Tibial nerve (tissue), 4 donors: ENCODE measurements at places on chromosomes 1 and 21.

- no peaks in the 10 kb centered on the region for H3K27me3 ChIP-seq
- H3K36me3 ChIP-seq, result no peaks in the 10 kb centered on the region
- H3K4me3 ChIP-seq, result peak overlapping the region; percentile 98
- no peak for DNase-seq
- H3K4me1 ChIP-seq, result no peaks in the 10 kb centered on the region
- peak overlapping the region; percentile 87 for H3K27ac ChIP-seq
Observed at GRCh38 chr1:3898994-3899753, 898 bp downstream of the C1orf174 start.

DNA sequence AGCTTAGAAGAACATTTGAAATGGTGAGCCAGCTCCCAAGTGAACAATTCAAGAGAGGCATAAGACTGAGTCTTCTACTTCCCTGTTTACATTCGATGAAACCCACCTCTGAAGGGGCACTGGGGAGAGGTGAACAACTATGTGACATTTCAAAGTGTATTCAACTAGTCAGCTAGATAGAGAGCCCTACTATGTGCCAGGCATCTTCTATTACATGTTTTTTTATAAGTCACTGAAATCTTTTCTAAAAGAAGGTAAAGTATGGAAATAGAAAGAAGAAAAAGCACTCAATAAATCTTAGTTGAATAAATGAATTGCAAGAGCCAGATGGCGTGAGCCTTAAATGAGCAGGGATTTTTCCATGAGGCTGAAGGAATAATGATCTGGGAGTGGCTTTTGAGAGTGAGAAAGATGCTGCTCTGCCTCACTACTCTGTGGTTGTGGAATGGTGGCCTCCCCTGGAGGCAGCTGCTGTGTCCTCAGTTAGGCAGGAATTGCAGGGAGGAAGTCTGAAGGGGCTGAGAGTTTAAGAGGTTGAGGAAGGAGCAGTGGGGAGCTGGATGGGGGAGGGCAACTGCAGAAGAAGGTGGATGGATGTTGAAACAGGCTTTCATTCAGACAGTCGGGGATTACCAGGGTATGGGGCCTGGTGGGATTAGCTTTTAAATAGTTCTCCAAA is 10.4 kb upstream of the PTPRF start:
- H3K4me3 ChIP-seq, result no peak overlapping the region
- no peak overlapping the region for H3K27ac ChIP-seq
- H3K4me1 ChIP-seq, result no peaks in the 10 kb centered on the region
- H3K36me3 ChIP-seq, result no peaks in the 10 kb centered on the region
- H3K27me3 ChIP-seq, result peaks cover 17% of the 10 kb centered on the region

DNA sequence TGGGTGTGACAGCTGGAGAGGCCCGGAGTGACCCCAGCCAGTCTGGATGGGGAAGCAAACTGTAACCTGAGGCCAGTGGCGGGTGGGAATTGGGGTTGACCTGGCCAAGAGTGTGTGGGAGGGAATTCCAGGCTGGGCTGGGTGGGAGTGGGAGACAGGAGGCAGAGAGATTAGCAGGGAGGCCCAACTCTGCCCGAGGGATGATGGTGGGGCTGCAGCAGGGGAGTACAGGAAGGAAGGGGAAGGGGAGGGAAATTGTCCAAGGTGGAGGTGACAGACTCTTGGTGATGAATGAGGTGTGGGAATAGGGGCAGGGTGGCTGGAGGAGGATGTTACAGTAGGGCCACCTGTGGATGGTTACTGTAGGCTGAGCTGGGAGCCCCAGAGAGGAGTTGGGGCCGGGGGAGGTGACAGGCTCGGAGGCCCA is 40.4 kb downstream of the HUNK start:
- no peaks in the 10 kb centered on the region for H3K36me3 ChIP-seq
- H3K27ac ChIP-seq, result no peak overlapping the region
- no peaks in the 10 kb centered on the region for H3K4me1 ChIP-seq

- no peaks in the 10 kb centered on the region for H3K36me3 ChIP-seq
- no peaks in the 10 kb centered on the region for H3K27me3 ChIP-seq
- no peaks in the 10 kb centered on the region for H3K4me1 ChIP-seq
Observed at GRCh38 chr1:8112611-8113261, 86.6 kb upstream of the ERRFI1 start.

GRCh38 chr1:233261206-233261605 is 34.3 kb downstream of the PCNX2 start:
- DNase-seq, result no peak
- H3K36me3 ChIP-seq, result peaks cover 20% of the 10 kb centered on the region
- no peak overlapping the region for H3K4me3 ChIP-seq
- no peak overlapping the region for H3K27ac ChIP-seq
- no peaks in the 10 kb centered on the region for H3K27me3 ChIP-seq
- H3K4me1 ChIP-seq, result no peaks in the 10 kb centered on the region

- H3K4me1 ChIP-seq, result no peaks in the 10 kb centered on the region
- H3K36me3 ChIP-seq, result no peaks in the 10 kb centered on the region
- no peak for DNase-seq
Observed at GRCh38 chr1:30682396-30683275, 40.7 kb downstream of the MATN1 start.

DNA sequence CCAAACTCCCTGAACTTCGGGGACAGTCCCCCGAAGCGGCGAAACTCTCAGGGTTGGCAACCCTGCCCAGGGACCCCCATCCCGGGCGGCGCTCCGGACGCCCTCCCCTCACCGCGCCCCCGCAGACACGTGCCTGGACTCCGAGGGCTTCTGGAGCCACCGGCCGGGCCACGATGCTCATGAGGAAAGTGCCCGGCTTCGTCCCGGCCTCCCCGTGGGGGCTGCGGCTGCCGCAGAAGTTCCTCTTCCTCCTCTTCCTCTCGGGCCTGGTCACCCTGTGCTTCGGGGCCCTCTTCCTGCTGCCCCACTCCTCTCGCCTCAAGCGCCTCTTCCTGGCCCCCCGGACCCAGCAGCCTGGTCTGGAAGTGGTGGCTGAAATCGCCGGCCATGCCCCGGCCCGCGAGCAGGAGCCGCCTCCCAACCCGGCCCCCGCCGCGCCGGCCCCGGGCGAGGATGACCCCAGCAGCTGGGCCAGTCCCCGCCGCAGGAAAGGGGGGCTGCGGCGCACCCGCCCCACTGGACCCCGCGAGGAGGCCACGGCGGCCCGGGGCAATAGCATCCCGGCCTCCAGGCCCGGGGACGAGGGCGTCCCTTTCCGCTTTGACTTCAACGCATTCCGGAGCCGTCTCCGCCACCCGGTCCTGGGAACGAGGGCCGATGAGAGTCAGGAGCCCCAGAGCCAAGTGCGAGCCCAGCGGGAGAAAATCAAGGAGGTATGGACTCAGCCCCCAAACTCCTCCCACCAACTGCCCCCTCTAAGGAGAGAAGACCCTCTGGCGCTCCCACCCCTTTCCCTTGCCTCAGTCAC is 1.2 kb downstream of the MAN1C1 start:
- no peak for DNase-seq
- H3K4me3 ChIP-seq, result peak overlapping the region; percentile 85
- no peaks in the 10 kb centered on the region for H3K36me3 ChIP-seq
- H3K4me1 ChIP-seq, result peaks cover 34% of the 10 kb centered on the region

DNA sequence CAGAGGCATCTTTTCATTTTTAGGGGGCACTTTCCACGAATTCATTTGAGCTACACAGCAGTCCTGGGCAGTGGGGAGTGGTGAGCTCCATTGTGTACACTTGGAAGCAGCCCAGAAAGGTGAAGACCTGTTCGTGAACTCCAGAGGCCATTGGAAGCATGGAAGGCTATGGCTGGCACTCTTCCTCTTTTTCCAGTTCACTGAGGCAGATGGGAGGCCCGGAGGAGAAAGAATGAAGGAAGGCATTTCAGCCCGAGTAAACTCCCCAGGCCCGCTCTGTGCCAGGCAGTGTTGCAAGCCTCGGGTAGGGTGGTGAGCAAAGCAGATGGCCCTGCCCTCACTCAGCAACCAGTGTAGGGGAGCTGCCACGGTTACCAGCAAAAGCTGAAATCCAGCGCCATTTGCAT is 673 bp upstream of the DHCR24 start:
- peak overlapping the region; percentile 72 for H3K27ac ChIP-seq
- no peaks in the 10 kb centered on the region for H3K36me3 ChIP-seq
- no peaks in the 10 kb centered on the region for H3K27me3 ChIP-seq
- H3K4me3 ChIP-seq, result peak overlapping the region; percentile 73
- no peak for DNase-seq

- no peak for DNase-seq
- no peaks in the 10 kb centered on the region for H3K4me1 ChIP-seq
- H3K27ac ChIP-seq, result peak overlapping the region; percentile 43
- H3K27me3 ChIP-seq, result no peaks in the 10 kb centered on the region
- H3K4me3 ChIP-seq, result no peak overlapping the region
Observed at GRCh38 chr1:201786824-201787223, 42.1 kb upstream of the IPO9 start.

GRCh38 chr1:20486457-20487235 is 636 bp upstream of the CAMK2N1 start:
- no peaks in the 10 kb centered on the region for H3K27me3 ChIP-seq
- DNase-seq, result no peak
- H3K36me3 ChIP-seq, result no peaks in the 10 kb centered on the region

GRCh38 chr21:34355570-34355969 is 8.2 kb upstream of the KCNE2 start:
- no peak for DNase-seq
- H3K4me3 ChIP-seq, result no peak overlapping the region
- H3K36me3 ChIP-seq, result no peaks in the 10 kb centered on the region
- no peaks in the 10 kb centered on the region for H3K4me1 ChIP-seq

DNA sequence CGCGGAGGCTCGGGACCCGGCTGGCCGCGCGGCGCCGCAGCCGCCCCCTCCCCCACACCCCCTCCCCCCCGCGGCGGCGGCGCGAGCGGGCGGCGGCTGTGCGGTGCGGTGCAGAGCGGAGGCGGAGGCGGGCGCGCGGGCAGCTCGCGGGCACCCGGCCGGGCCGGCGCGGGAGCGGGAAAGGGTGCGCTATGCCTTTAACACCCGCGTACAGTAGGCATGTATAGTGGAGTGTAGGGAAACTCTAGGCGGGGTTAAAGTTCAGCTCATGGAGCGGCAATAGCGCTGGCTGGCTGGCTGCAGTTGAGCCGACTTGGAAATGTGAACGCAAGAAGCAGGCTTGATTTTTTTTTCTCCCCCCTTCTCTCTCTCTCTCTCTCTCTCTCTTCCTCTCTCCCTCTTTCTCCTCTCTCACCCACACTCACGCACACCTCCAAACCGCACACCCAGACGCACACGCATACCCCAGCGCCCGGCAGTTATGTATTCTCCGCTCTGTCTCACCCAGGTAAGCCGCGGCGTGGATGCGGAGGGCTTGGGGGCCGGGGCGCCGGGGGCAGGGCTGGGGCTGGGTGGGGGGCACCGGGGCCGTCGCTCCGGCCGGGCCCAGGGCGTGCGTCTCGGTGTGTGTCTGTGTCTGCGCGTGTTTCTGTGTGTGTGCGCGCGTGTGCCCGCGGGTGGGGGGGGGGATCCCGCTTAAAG is at the start of gene NFIA:
NFIA (plus strand) TSS at position 251 of the 702 bp plus-strand sequence.
- peak within 1 kb of the TSS; percentile 69 for H3K4me3 ChIP-seq
- H3K27me3 ChIP-seq, result no peaks in the 10 kb centered on the region
- peak within 1 kb of the TSS; percentile 98 for H3K27ac ChIP-seq
